ENCODE measurements at places on chromosomes 7 and 10.

DNA sequence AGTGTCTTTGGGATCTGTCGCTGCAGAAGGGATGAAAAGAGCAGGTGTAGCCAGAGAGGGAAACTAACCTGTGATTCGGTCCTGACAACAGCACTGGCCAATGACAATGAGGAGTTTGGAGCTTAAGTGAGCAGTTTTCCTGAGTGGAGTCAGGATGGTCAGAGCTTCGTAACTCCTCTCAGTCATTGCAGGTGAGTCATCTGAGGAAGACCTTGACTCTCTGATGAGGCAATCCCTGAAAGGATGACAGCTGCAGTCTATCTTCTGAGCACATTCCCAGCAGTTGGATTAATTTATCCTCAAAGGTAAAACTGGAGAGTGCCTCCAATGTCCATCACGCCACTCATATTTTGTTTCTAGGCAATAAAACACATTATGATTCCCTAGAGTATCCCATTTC, 401.9 kb downstream of the POM121L12 start:
- DNase-seq: no peak

GRCh38 chr10:123512901-123513775, 153.0 kb upstream of the GPR26 start:
- no peak for DNase-seq

GRCh38 chr10:95518455-95519452, 42.4 kb downstream of the SORBS1 start:
- DNase-seq: no peak

DNA sequence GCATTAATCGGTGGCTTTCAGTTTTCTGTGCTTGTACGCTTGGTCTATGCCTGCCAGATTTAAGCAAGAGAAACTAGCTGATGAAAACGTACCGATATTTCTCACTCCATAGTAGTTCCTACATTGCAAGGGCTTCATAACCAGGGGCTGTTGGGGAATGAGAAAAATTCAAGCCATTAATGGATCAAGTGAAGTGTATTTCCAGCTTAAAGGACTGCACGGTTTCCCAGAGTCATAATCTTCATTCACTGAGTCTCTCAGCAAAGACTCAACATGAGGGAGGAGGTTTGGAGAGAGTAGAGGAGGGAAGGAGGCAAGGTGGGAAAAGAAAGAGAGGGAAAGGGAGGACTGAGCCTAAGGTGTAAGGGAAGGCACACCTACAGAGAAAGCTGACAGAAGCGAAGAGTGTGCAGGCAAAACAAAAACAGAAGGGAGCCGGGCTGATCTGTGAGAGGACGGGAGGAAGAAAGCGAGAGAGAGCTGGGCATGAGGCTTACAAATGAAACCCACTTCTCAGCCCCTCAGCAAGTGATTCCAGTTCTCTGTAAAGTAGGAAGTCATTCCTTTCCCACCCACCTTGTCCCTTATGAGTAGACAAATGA, 625 bp downstream of the GIMAP2 start:
- no peak for DNase-seq

DNA sequence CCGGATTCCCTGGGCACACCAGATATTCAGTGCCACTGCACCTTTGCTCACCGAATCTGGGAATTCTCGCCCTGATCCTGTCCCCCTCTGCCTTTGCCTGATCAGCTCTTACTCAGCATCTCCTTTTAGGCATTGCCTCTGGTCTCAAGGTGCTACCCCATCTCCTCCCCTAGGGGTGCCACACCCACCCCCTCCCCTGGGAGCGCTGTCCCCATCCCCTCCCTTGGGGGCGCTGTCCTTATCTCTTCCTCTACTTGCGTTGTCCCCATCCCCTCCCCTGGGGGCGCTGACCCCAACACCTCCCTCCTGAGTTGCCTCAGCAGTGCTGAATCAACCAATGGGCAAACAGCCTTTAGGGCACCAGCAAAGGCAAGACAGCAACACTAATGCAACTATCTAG, 686.9 kb upstream of the FOXK1 start:
- no peak for DNase-seq

DNA sequence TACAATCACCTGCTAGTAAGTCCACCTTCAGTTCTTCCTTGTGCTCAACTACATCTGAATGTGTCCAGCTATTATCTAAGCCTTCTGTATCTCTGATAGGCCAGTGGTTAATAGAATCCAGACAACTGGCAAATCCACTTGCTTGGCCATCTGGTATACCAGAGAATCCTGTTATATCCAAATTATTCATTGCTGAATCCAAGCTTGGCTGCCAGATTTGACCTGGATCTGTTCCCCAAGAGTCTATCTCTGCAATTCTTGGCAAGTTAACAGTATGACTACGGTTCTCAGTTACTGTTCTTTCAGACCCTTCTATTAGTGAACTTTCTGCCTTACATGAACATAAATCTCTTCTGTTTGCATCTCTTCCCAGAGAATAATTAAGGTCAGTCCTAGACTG, 154.6 kb upstream of the TARP start:
- DNase-seq: no peak

DNA sequence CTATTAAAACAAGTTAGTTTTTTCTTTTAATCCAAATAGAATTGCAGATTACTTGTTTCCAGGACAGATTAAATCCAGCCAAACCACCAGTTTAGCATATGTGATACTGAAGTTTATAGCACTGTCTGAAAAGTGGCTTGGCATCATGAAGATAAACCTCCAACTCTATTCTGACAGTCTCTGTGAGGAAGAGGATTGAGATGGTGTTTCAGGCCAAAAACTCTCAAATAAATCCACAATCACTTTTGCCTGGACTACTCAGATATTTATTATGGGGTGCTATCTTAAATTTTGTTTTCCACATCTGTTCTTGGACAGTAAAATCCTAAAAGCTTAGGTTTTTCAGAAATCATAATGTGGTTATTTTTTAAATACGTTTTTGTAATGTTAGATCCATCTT, 161.7 kb upstream of the SEMA3C start:
- DNase-seq: no peak

DNA sequence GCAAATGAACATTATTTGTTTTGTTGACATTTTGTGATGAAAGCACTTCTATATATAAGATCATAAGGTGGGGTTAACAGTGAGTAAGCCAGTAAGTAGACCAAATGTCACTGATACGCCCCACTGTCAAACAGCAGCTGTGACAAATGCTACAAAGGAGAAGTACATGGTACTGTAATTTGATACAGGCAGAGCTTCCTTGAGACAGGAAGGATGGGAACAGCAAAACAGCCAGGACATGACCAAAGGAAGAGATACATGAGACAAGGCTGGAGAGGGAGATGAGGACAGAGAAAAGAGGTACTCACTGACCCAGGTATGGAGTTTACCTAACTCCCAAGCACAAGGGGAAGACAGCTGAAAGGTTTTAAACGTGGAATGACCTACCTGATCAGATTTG, 127.0 kb downstream of the SRPK2 start:
- DNase-seq: peak; percentile 58

DNA sequence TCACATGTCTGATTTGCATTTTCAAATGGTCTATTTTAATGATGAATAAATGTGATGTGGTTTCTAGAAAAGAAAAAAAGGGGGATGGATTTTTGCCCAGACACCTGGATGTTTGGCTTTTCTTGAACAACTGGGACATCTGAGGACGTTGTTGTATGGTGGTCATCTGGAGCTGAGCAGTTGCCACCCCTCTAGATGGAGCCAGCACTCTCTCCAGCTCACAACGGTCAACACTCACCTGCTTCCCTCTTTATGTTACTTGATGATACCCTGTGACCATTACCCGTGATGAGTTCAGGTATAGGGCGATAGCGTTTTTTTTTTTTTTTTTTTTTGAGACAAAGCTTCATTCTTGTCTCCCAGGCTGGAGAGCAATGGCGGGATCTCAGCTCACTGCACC, 30.1 kb upstream of the PAXIP1 start:
- no peak for DNase-seq

GRCh38 chr7:82241356-82241755, 202.2 kb downstream of the CACNA2D1 start:
- DNase-seq: no peak

DNA sequence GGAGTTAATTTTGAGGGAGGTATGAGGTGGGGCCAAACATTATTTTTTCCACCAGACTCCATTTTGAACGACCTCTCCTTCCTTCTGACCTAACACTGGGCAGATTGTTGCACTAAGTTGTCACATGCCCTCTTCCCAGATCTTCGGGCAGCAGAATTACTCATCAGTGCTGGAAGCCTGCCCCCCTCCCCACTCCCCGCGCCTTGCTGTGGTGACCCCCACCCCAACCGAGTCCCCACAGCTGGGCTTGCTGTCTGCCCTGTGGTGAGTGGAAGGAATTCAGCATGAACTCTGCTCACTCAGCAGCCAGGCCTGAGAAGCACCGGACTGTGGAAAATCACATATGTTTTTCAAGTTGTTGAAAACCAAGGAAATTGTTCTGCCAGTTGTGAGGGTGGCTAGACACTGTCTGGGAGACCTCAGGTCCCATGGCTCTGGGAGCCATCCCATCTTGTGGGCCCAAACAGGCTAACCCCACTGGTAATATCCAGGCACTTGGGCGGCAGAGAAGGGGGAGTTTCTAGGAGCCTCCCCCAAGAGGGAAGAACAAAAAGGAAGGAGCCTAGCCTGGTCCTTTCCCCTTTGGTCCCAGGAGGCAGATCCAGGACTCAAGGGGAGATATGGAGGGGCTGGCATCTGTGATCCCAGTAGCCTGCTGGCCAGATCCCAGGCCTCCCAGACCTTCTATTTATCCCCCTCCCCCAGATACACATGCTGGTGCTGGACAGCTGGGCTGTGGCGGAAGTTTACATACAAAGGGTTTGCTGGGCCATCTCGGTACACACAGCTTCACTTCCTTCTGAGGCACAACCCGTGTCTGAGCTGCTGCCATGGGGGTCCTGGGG, 3.5 kb upstream of the AEBP1 start:
- no peak for DNase-seq

GRCh38 chr7:29878081-29878688, 71.9 kb downstream of the WIPF3 start:
- DNase-seq: peak; percentile 79

GRCh38 chr10:51532044-51532443, 167.4 kb downstream of the CSTF2T start:
- no peak for DNase-seq

GRCh38 chr10:52778511-52779392, 6.2 kb upstream of the MBL2 start:
- no peak for DNase-seq

- DNase-seq: no peak
Observed at GRCh38 chr7:116963234-116963633, 9.9 kb downstream of the ST7 start.

DNA sequence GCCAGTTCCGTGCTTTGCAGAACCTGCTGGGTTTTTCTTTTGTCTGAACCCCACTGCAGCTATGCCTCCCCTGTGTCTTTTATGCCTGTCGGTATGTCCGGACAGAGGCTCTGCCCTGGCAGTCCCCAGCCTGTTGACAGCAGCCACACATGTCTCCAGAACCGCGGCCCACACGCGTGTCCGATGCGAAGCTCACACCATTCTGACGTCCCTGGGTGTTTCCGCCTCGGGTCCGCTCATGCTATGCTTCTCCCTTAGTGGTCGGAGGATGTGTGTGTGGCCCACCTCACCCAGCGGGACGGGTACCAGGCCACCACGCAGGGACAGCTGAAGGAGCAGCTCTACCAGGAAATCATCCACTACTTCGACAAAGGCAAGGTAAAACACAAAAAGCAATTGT, 164.6 kb upstream of the NPS start:
- DNase-seq: no peak

- no peak for DNase-seq
Observed at GRCh38 chr7:132773527-132773956, 197.3 kb upstream of the PLXNA4 start.

- DNase-seq: no peak
Observed at GRCh38 chr10:110850099-110850498, 21.6 kb upstream of the PDCD4 start.

- no peak for DNase-seq
Observed at GRCh38 chr10:119407254-119407777, 135.2 kb downstream of the RGS10 start.

GRCh38 chr10:101257084-101257483, 27.8 kb upstream of the LBX1 start:
- DNase-seq: no peak

DNA sequence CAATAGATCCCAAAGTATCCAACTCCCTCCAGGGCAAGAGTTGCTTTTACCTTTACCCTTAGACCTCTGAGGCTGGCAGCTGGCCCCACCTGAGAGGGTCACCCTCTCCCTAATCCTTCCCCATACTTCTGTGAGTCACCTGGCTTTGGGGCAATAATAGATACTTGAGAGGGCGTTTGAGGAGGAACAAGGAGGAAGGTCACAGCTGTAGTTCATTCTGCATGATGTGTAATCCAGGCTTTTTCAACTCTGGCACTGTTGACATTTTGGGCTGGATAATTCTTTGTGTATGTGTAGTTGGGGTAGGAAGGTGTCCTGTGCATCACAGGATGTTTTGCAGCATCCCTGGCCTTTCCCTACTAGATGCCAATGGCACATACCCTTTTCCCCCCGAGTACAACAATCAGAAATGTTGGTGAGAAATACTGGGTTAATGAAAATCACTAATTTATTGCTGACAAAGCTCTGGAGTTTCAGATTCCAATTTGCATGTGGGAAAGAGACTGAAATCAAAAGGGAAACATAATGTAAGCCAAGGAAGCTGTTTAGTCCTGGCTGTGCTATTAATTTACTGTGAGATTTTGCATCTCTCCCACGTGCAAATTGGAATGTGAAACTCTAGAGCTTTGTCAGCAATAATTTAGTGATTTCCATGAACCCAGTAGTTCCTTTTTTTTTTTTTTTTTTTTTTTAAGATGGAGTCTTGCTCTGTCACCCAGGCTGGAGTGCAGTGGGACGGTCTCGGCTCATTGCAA, 3.6 kb downstream of the BLVRA start:
- DNase-seq: no peak

- DNase-seq: peak; percentile 7
Observed at GRCh38 chr7:28685242-28685643, 272.9 kb downstream of the TRIL start.

- DNase-seq: no peak
Observed at GRCh38 chr7:879093-879492, 2.7 kb downstream of the GET4 start.

DNA sequence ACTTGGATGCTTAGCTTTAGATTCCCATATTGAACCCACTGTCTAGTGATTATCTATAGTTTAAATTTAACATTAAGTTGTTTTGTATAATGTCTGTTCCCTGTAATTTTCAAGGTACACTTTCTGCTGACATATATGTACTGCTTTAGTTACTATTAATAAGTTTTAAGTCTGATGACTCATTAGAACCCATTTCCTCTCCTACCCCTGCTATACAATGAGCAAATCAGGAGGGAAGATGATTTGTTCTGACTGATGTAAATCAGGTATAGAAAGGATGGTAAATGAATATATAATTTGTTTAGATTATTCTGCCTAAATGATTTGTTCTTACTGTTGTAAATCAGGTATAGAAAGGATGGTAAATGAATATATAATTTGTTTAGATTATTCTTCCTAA, 691.8 kb downstream of the NXPH1 start:
- DNase-seq: no peak

All from HT-29 (cell line).